ENCODE measurements at places on chromosomes 4 and X. TPM values are rescaled to one million over a fixed set of nuclear protein-coding genes. Genes with fewer than 3 reads are reported as not detected.
A peak's percentile ranks its signal among the peaks of the same experiment; 100 is the strongest.

DNA sequence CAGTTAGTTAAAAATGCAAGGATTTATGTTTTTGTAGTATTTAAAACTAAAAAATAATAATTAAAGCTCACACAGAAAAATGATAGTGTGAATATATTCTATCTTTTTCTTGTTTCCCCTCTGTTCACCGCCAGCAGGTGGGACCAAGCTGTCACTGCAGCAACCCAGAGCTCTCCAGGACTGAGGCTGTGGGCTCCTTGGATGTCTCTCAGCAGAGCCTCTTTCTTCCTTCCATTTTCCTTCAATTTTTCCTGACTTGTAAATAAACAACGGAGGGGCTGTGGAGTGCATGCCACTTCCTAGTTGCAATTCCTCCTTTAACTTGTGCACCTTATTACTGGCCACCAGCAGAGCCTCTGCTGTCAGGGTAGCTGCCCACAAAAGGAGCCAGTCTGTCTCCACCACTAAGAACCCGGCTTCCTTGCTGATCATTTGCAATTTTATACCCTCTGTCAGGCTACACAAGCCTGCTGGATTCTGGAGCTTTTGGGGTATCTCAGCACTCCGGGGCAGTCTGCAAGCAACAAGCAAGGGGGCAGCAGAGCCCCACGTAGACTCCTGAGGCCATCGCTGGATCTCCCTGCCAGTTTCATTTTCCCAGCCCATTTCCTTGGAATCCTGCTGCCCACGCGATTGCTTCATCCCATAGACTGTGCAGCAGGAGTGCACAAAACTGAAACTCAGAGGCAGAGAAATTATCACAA lies 1467.4 kb downstream of the C4orf33 start:
- peak; percentile 81 for DNase-seq
- peak overlapping the region; percentile 4 for H3K4me3 ChIP-seq
- no peak overlapping the region for H3K27ac ChIP-seq
- peaks cover 10% of the 10 kb centered on the region for H3K36me3 ChIP-seq

DNA sequence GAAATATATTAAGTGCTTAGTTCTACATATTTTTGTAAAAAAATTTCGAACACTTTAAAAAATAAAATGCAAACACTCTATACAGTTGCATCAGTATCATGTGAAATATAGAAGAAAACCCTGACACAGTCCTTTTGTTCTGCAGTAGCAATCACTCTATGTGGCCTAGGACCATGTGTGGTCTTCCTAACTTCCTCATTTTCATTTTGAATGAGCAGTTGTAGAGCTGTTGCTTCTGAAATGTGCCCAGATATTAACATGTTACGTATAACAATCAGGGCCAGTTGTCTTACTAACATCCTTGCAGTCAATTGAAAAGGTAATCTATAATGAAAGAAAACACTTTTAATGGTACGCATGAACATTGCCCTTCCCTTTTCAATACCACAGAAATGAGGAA lies 107.9 kb downstream of the ZNF827 start:
- peak overlapping the region; percentile 68 for H3K27ac ChIP-seq
- peaks cover 7% of the 10 kb centered on the region for H3K4me1 ChIP-seq
- H3K27me3 ChIP-seq: no peaks in the 10 kb centered on the region
- peaks cover 53% of the 10 kb centered on the region for H3K36me3 ChIP-seq

- no peak overlapping the region for H3K4me3 ChIP-seq
- peaks cover 7% of the 10 kb centered on the region for H3K4me1 ChIP-seq
- DNase-seq: peak; percentile 85
- H3K36me3 ChIP-seq: peaks cover 1% of the 10 kb centered on the region
- H3K27me3 ChIP-seq: no peaks in the 10 kb centered on the region
Observed at GRCh38 chr4:181949704-181950312, 293.4 kb upstream of the TENM3 start.

- no peaks in the 10 kb centered on the region for H3K4me1 ChIP-seq
- H3K36me3 ChIP-seq: no peaks in the 10 kb centered on the region
- no peaks in the 10 kb centered on the region for H3K27me3 ChIP-seq
- H3K4me3 ChIP-seq: no peak overlapping the region
- no peak for DNase-seq
- no peak overlapping the region for H3K27ac ChIP-seq
Observed at GRCh38 chr4:153183146-153183545, 21.1 kb upstream of the TRIM2 start.

DNA sequence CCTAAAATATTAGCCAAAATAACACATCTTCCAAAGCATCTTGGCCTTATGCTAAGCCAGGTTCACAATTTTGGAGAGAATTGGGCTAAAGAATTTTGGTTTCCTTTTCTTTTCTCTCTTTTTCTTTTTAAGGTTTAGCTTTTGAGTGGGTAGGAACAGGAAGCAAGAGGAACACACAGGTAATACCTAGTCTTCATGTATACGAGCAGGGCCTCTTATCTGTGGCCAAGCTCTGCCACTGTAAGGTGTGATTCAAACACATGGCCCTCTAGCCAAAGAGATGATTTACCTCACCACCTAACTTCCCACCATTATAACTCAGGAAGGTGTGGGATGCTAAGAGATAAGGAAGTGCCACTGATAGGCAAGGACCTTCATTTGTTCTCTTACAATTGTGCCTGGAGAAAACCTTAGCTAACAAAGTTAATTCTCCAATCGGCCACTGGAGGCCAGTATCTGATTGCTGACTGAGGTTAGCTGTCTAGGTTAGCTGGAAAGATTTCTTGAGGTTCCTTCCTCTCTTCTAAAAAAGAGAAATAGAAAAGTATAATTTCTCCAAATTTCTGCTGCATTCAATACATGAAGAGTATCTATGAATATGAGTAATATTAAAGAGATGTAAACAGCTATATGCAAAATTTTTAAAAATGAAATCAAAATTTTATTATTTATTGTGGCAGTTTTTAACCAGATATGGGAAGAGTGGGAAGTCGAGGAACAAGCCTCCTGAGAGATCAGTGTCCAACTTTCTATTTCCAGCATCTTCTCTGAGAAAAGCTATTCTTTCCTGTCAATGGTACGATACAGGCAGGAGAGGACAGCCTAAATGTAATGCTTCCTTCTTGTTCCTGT lies 30.1 kb upstream of the BBS7 start:
- no peak overlapping the region for H3K27ac ChIP-seq
- peak; percentile 46 for DNase-seq
- H3K36me3 ChIP-seq: no peaks in the 10 kb centered on the region
- no peaks in the 10 kb centered on the region for H3K27me3 ChIP-seq

- H3K4me1 ChIP-seq: 0 out of 2 replicates have a peak, but pooled peaks cover 2% of the 10 kb centered on the region
- H3K36me3 ChIP-seq: no peaks in the 10 kb centered on the region
- no peak for DNase-seq
- no peak overlapping the region for H3K27ac ChIP-seq
- H3K4me3 ChIP-seq: no peak overlapping the region
Observed at GRCh38 chr4:138053641-138054301, 188.4 kb downstream of the SLC7A11 start.

DNA sequence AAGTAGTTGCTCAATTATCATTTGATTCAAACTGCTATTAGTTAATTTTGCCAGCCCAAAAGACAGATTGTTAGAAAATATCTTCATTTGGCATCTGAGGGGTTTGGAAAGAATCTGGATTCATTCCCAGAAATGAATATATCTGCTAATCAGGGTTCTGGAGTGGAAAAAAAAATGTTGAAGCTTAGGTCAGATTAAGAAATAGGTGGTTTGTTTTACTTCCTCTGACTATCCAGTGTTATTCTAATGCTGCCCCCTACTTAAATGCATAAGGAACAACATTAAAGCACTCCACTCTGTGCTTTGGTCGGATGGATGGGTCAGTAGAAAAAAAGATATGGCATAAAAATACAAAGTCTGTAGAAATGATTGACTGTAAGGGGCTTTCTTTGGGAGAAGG lies 89.0 kb downstream of the LUZP4 start:
- no peak overlapping the region for H3K4me3 ChIP-seq
- H3K4me1 ChIP-seq: no peaks in the 10 kb centered on the region
- no peak for DNase-seq
- no peaks in the 10 kb centered on the region for H3K36me3 ChIP-seq
- H3K27ac ChIP-seq: no peak overlapping the region

- no peaks in the 10 kb centered on the region for H3K4me1 ChIP-seq
- no peaks in the 10 kb centered on the region for H3K36me3 ChIP-seq
- H3K27me3 ChIP-seq: no peaks in the 10 kb centered on the region
- no peak overlapping the region for H3K27ac ChIP-seq
Observed at GRCh38 chr4:40731792-40732245, 17.9 kb upstream of the NSUN7 start.

- H3K4me3 ChIP-seq: no peak overlapping the region
- H3K27ac ChIP-seq: no peak overlapping the region
- DNase-seq: no peak
- no peaks in the 10 kb centered on the region for H3K27me3 ChIP-seq
Observed at GRCh38 chr4:6591781-6592180, 16.8 kb downstream of the MAN2B2 start.

DNA sequence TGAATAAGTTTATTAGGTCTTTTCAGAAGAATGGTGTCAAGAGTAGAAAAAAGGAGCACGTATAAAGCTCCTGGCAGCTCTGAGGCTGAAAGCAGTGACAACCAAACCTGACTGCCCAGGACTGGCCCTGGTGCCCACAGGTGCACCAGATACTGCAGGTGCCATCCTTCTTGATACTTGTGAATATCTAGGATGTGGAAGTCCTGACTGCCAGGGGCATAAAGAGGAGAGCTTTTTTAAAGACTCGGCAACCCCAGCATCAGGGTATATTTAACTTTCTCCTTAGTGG lies 60.7 kb downstream of the TMEM150C start:
- peaks cover 2% of the 10 kb centered on the region for H3K4me1 ChIP-seq
- DNase-seq: no peak
- no peaks in the 10 kb centered on the region for H3K27me3 ChIP-seq
- no peak overlapping the region for H3K27ac ChIP-seq
- no peak overlapping the region for H3K4me3 ChIP-seq

DNA sequence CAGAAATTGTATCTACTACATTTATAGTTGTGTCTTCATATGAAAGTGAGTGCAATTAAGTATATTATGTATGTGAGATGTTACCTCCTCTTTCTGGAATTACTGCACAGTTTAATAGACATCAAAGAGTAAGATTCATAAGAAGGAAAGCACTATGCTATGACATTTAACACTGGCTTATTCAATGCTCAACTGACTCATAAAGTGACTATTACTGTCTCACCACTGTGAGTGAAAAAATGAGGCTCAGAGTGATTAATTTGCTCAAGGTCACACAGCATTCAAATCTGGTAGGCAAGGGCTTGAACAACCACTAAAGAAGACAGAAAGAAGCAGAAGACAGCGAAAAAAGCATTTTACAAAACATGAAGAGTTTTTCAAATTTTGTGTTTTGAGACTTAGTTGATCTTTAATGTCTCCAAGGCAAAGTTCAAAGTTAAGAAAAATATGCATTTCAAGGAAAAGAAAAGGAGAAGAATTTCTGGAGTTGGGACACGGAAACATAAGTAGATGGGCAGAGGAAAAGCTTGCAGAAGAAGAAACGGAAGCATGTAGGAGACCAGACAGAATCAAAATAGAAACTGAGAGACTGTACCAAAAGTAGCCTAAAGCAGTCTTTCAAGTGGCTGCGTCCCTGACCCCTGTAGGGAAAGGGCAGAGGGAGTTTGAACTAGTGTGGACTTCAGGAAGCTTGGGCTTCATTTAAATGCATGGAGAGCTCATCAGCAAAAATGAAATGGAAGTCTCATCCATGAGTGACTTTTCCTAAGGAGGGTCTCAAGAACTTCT lies 66.3 kb downstream of the KCNIP4 start:
- H3K4me3 ChIP-seq: no peak overlapping the region
- H3K27me3 ChIP-seq: no peaks in the 10 kb centered on the region
- H3K27ac ChIP-seq: no peak overlapping the region
- DNase-seq: no peak
- H3K4me1 ChIP-seq: no peaks in the 10 kb centered on the region

GRCh38 chr4:126375462-126376054 lies 1060.8 kb downstream of the FAT4 start:
- no peaks in the 10 kb centered on the region for H3K4me1 ChIP-seq
- DNase-seq: no peak
- H3K4me3 ChIP-seq: no peak overlapping the region
- H3K27ac ChIP-seq: no peak overlapping the region
- H3K36me3 ChIP-seq: no peaks in the 10 kb centered on the region

- no peaks in the 10 kb centered on the region for H3K4me1 ChIP-seq
- peaks cover 3% of the 10 kb centered on the region for H3K36me3 ChIP-seq
- no peak for DNase-seq
- H3K27me3 ChIP-seq: no peaks in the 10 kb centered on the region
Observed at GRCh38 chrX:14672611-14673172, 143.4 kb downstream of the GLRA2 start.

DNA sequence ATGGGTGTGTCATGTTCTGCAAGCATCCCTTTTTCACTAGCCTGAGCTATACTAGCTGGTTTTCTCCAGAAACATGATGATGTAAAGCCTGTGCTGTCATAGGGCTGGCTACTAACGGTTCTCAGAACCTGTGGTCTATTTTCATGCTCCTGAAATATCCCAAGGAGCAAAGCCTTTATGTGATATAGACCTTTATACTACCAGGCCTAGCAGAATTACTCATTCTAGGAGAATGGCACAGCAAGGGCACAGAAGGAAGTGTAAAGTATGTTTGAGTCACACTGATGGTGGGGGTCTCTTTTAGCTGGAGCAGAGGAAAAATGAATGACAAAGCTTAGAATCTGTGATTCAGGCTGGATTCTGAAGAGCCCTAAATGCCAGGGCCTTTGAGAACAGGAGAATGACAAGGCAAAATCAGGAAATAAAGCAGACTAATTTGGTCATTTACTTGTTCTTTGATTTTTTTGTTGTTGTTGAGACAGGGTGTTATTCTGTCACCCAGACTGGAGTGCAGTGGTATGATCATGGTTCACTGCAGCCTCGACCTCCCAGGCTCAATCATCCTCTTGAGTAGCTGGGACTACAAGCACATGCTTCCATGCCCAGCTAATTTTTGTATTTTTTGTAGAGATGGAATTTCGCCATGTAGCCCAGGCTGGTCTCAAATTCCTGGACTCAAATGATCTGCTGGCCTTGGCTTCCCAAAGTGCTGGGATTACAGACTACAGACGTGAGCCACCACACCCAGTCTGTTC lies 11.8 kb downstream of the TCEAL1 start:
- no peaks in the 10 kb centered on the region for H3K27me3 ChIP-seq
- no peaks in the 10 kb centered on the region for H3K36me3 ChIP-seq
- no peak overlapping the region for H3K27ac ChIP-seq

DNA sequence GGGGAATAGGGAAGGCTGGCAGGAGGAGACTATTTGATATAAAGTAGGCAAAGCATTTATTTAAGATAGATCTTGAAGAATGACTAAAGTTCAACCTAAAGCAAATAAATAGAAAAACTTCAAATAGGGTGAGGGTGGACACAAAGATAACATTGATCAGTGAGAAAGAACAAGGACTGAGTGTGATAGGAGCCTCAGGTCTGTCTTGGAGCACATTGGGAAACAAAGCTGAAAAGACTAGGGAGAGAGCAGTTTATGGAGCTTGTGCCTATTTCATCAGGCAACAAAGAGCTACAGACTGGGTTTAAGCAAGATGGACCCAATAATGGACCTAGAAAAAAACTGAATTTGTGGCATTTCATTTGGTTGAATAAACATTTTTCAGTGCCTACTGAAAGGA lies 425.6 kb downstream of the SMARCA1 start:
- H3K36me3 ChIP-seq: peaks cover 25% of the 10 kb centered on the region
- H3K27ac ChIP-seq: no peak overlapping the region
- DNase-seq: no peak
- H3K4me3 ChIP-seq: no peak overlapping the region

GRCh38 chr4:2093265-2093664 lies 34.1 kb downstream of the NAT8L start:
- peaks cover 4% of the 10 kb centered on the region for H3K36me3 ChIP-seq
- no peak for DNase-seq
- H3K27me3 ChIP-seq: no peaks in the 10 kb centered on the region
- H3K27ac ChIP-seq: no peak overlapping the region

The MAGEB1 gene
- 0.18 TPM for total RNA-seq

The DCAF4L1 gene
- total RNA-seq: 0.07 TPM

The ATP8A1 gene
- total RNA-seq: 5.1 TPM

The RRH gene
- total RNA-seq: not detected

The ETDB gene
- not detected for total RNA-seq

The NPY2R gene
- 0.09 TPM for total RNA-seq

The CXXC4 gene
- 4.2 TPM for total RNA-seq

The ZNF185 gene
- 11.3 TPM for total RNA-seq

The RTL5 gene
- total RNA-seq: 1.2 TPM

All from H9 (cell line).